GM12878 (cell line): ENCODE measurements at places on chromosomes 7 and 10. TPM values are rescaled to one million over a fixed set of nuclear protein-coding genes. Genes with fewer than 3 reads are reported as not detected.

Gene GRB10
- 0.27 and 0.33 TPM in 2 replicates for total RNA-seq

Gene ACTA2
- total RNA-seq = 38.4 and 39.2 TPM in 2 replicates

Gene SEMA3A
- 0.08 and 0.32 TPM in 2 replicates for total RNA-seq

Gene GLCCI1
- total RNA-seq = 52.2 and 52.6 TPM in 2 replicates

Gene SEMA3D
- not detected in 2 replicates for total RNA-seq

Gene MKLN1
- total RNA-seq = 26.2 and 33.5 TPM in 2 replicates

Gene C10orf95
- total RNA-seq = 0.19 and 0.33 TPM in 2 replicates

Gene ASIC3
- 1.0 and 1.5 TPM in 2 replicates for total RNA-seq

Gene TAS2R5
- 0.44 and 0.45 TPM in 2 replicates for total RNA-seq

GRCh38 chr7:84469034-84469433 lies 274.4 kb upstream of the SEMA3A start:
- no peak for DNase-seq

DNA sequence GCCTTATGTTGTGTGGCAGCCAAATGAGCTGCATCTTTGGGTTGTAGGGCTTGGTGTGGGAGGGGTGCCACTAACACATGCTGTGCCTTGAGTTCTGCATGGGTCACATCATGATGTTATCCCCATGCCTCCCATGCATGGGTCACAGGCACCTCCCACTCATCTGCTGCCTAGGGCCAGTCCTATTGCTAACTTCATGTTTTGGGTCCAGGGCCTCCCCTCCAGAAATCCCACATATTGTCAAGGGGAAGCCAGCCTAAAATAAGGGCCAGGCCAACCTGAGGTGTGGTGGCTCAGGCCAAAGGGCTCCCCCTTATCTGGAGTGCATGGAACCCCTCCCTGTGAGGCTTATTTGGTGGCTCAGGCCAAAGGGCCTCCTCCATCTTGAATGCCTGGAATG lies 299.0 kb downstream of the RPS24 start:
- no peak for DNase-seq

DNA sequence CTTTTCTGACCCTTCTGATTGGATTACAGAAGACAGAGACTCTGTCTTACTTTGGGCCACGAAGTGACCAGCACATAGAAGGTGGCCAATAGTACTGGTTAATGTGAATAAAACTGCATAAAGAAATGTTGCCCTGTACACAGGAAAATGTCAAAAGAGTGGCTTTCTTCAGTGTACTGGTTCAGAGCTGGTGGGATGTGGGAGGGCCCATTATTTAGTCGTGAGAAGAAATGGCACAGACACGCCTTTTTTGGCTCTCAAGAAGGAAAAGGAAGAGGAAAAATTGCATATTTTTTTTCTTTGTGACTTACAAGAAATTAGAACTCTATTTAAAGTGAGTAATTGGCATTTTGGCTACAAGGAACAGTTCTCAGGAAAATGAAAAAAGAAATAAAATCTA lies 129.7 kb downstream of the DGKI start:
- no peak for DNase-seq

DNA sequence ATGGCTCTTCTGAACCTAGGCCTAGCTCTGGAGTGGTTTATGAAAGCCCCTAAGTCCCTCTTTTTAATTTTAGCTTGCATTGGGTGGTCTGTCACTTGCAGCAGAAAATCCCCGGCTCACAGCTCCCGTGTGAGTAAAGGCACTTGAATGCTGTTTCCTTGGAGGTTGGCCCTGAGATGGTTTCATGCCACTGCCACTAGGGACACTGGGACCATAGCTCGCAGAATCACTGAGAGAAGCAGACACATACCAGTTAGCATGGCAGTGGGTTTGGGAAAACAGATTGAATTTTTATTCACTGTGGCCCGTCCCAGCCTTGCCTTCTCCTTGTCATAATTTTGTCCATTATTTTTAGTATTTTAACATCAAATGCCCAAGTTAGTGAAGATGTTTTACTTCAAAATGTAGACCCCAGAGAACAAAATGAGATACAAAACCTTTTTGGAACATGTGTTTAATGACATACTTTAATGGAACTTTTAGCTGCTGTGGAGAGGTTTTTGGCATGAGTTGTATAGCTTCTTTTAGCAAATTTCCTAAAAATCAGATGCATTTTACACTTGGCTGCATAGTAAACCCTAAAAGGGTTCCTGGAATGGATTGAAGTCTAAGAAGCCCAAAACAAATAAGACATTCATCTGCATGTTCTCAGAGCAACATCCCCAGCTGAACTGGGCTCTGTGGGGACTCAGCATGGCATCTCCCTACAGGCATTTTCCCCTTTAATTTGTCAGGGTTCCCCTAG lies 259.7 kb upstream of the PITRM1 start:
- DNase-seq = no peak

- no peak for DNase-seq
Observed at GRCh38 chr10:77160679-77161078, 476.9 kb downstream of the KCNMA1 start.

DNA sequence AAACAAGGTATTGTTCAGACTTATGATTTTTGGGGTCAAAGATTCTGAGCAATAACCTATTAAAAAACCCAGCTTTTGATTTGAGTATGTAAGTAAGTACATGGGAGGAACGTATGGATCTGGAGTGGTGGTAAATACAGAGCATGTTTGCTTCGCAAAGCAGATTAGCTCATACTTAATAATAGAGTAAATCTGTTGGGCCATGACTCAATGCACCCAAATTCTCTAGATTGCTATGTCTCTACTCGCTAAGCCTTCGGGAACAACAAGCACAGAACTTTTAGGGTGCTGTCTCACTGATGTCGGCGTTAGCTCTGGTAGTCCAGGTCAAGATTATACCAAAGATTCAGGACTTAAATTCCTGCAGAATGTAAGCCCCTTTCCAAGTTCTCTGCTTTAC lies 807 bp upstream of the MINPP1 start:
- no peak for DNase-seq

- DNase-seq = no peak
Observed at GRCh38 chr10:10833955-10834354, 183.7 kb upstream of the CELF2 start.

DNA sequence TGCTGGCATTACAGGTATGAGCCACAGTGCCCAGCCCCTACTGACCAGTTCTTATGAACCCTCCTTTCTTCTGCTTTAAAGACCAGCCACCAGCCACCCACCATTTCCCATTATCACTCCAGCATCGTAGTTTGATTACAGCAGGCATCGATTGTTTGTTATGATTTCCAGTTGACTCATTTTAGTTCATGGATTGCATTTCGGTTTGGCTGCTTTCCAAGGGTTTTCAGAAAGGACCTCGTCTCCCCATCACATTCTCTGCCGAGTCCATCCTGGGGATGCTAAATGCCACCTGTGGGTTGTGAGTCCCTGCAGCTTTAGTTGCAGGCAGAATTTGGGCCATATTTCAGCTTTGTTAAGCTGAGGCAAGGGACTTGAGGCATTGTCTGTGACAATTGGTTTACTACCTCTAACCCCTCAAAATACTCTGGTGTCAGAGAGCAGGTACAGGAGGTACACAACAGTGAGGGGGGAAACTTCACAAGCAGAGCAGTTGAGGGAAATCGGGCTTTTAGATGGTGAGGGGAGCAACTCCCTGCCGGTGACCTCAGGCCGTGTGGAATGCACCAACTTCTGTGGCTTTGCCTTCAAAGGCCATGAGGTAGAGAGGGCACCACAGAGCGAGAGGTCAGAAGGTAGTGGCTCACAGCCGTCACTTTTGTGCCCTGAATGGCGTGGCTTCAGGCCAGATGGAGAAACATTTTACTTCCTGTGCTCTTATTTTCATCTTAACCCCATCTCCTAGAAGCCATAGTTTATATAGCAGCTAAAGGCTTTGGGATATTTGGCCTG lies 203.8 kb downstream of the CCDC3 start:
- no peak for DNase-seq

GRCh38 chr10:116574797-116575196 lies 16.0 kb upstream of the PNLIPRP1 start:
- no peak for DNase-seq

DNA sequence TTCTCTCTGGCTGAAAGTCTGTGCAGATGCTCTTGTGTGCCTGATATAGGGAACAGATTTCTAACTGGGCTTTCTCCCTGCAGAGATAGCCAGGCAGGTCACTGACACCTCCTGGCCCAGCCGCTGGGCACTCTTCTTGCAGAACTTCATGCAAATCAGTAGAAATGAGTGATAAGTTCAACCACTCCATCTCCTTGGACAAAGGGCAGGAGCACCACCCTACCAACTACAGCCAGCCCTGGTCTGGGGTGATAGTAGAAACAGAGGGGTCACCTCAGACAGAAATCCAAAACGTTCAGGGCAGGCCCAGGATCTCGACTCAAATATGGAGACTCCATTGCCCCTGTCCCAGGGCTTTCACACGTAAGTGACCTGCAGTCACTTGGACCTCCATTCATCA lies 917.8 kb upstream of the ZNF722 start:
- no peak for DNase-seq
